ENCODE measurements at places on chromosomes 13 and 19. TPM values are rescaled to one million over a fixed set of nuclear protein-coding genes. Genes with fewer than 3 reads are reported as not detected.

The OVOL3 gene
- total RNA-seq, result not detected

The KIR2DL1 gene
- total RNA-seq, result not detected

The MBD3L1 gene
- not detected for total RNA-seq

The ZNF560 gene
- not detected for total RNA-seq

GRCh38 chr19:44757057-44757734, 8.7 kb downstream of the BCL3 start:
- DNase-seq, result no peak

Data from endothelial cell of umbilical vein (primary cell).